ENCODE measurements at places on chromosomes 3 and 15.

- no peak for DNase-seq
Measured at GRCh38 chr3:73404435-73404834, 220.3 kb downstream of the PDZRN3 start.

DNA sequence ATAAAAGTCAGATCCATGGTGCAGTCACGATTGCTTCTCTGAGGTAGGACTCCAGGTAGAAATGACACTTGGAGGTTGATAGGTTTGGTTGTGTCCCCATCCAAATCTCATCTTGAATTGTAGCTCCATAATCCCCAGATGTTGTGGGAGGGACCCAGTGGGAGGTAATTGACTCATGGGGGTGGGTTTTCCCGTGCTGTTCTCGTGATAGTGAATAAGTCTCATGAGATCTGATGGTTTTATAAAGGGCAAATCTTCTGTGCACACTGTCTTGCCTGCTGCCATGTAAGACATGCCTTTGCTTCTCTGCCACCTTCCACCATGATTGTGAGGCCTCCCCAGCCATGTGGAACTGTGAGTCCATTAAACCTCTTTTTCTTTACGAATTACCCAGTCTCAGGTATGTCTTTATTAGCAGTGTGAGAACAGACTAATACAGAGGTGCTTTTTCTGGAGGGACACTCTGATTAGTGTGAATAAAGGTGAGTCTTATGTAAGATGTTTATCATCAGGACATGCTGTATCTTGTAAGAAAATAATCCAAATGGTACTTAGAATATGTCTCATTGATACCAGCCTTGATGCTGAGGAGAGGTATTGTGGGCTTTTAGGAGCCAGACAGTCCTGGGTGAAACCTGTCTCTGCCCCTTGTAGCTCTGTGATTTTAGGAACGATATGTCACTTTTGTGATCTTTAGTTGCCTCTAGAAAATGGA, 43.0 kb downstream of the SLCO3A1 start:
- no peak for DNase-seq

GRCh38 chr3:62975566-62975965, 100.3 kb upstream of the CADPS start:
- DNase-seq: no peak

GRCh38 chr3:45110509-45110833, 35.7 kb downstream of the CDCP1 start:
- no peak for DNase-seq

- DNase-seq: peak; percentile 33
Measured at GRCh38 chr3:98021830-98022560, 13.1 kb downstream of the GABRR3 start.

- DNase-seq: no peak
Measured at GRCh38 chr3:21938267-21938681, 187.3 kb upstream of the ZNF385D start.

DNA sequence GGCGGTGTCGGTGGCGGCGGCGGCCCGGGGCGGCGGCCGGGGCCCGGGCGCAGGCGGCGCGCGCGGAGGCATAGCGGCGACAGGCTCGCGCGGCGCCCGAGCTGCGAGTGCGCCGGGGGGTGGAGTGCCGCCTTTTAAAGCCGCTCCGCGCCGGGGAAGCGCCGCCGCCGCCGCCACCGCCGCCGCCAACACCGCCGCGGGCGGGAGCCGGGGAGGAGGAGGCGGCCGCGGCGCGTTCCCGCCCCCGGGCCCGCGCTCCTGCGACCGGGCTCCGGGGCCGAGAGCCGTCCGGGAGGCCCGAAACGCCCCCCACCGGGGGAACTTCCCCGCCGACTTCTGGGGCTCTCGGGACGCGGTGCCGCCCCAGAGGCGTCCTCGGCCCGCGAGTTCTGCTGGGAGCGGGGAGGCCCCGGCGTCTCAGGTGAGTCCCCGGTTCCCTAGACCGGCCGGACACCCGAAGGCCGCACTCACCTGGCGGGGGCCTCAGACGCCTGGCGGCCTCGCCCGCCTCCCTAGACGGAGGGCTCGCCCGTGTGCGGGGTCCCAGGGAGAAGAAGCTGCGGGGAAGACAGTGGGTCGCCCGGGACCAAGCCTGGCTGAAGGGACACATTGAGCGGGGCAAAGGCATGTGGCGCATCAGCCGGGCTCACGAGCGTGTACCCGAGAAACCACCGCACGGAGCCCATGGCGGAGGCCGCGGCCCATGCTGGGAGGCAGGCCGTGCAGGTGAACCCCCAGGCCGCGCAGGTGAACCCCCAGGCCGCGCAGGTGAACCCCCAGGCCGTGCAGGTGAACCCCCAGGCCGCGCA, at the start of gene PCSK6:
Gene PCSK6, minus strand, starts transcription at position 109 of the 809 bp plus-strand sequence. Its CDS starts 37 bp downstream, at position 72.
- DNase-seq: no peak

GRCh38 chr3:11636394-11636770, 7.3 kb downstream of the VGLL4 start:
- no peak for DNase-seq

DNA sequence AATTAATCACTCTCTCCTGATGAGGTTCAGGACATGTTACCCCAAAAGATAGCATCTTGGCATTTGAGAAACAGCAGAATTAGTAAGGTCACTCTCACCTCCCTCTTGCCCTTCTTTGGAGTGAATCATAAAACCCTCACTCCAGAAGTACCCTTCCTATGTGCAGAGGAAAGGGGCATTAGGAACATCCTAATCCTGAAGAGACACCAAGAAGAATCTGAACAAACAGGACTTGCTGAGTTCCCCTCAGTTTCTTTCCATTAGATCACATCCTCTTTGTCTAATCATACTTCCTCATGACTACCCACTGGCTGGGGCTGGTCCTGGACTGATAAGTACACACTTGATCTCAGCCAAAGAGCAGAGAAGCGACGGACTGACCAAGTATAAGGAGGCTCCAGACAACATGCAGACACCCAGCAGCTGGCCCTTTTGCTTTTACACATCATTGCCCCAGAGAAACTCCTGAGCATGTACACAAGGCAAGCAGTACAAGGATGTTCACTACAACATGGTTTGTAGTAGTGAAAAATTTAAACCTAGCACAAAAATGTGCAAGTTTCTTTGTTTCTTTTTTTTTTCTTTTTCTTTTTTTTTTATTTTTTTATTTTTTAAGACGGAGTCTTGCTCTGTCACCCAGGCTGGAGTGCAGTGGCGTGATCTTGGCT, 15.0 kb upstream of the TM6SF1 start:
- DNase-seq: peak; percentile 28

Data from HCEC 1CT (cell line).